ENCODE measurements at places on chromosomes 1 and 21.

DNA sequence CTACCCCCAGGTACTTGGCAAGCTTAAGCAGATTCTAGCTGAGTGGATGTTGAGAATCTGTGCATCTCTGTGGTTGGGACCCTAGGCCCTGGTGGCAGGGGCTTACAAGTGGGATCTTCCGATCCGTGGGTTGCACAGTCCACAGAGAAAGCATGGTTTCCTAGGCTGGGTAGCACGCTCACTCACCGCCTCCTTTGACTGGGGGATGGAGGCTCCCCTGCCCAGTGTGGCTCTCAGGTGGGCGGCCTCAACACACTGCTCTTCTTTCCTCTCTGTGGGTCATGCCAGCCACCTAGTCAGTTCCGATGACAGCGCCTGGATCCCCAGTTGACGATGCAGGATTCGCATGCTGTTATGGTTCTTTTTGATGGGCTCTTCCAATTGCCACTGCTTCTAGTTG is 639.5 kb upstream of the ADAMTS5 start:
- no peak for DNase-seq

DNA sequence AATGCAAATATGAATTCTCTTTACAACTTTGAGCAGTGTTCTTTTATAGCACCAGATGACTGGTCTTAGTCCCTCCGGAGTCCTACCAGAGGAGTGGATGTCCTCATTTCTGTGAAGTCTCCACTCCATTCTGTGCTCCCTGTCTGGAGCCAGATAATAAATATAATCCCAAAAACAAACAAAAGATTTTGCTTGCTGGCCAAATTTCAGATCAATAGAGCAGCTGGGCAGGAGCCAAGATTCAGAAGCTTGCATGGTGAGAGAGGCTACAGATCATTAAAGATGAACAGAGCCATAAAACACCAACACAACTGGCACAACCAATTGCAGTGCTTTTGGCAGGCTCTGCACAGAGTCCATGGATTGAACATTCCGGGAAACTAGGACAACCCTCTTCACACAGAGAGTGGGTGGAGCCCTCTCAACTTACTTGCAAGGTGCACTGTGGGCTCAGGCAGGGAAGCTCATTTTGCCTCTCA is 231.5 kb upstream of the SNX7 start:
- no peak for DNase-seq

DNA sequence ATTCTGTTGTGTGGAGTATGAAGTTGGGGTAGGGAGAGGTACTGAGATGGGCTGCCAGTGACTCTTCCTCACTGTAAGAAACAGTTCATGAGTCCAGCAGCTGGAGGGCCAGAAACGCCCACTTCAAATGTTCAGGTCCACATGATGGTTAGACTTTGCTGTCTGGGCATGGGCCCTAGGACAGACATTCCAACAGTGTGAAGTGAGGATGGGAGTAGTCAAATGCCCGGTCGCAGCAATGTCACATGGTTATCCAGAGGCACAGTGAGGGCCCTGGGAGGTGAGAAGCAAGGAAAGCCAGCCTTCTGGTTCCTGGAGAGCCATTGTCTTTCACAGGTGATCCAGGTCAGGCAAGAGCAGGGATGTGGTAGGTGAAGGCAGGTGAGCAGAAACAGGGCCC is 304.4 kb downstream of the HHAT start:
- DNase-seq, result no peak

GRCh38 chr1:186864296-186864695 is 35.5 kb downstream of the PLA2G4A start:
- no peak for DNase-seq

DNA sequence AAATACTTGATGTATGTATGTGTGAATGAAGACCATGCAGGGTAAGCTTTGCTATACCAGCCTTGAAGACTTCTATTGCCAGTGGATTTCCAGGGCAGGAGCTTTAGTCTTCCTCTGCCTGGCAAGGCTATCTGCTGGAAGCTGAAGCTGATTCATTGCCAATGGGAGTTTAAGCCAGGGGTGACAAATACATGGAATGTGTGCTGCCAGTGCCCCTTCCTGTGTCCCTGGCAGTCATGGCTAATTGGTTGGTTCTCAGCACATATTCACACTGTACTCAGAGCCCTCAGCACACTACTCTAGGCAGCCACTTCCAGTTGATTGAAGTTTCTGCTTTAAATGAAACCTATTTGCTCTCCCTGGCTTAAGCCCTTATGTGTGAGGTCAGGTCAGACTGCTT is 1.5 kb downstream of the ZSCAN20 start:
- no peak for DNase-seq

DNA sequence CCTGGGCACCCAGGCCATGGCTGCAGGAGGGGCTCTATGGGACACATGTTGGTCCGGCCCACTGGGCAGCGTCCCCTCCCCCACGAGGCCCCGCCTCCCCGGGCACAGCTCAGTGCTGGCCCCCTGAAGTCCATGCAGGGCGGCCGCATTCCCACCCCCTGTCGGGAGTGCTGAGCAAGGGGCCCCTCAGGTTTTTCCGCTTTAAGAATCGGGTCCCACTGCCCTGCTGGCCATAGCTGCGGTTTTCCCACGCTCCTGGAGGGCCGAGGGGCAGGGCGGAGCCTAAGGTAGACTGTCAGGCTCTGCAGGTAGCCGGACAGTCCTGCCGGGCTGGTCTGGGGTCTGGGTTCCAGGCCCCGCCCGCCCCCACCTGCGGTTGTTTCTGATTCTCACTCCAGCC is 43.5 kb upstream of the CCDC27 start:
- no peak for DNase-seq

DNA sequence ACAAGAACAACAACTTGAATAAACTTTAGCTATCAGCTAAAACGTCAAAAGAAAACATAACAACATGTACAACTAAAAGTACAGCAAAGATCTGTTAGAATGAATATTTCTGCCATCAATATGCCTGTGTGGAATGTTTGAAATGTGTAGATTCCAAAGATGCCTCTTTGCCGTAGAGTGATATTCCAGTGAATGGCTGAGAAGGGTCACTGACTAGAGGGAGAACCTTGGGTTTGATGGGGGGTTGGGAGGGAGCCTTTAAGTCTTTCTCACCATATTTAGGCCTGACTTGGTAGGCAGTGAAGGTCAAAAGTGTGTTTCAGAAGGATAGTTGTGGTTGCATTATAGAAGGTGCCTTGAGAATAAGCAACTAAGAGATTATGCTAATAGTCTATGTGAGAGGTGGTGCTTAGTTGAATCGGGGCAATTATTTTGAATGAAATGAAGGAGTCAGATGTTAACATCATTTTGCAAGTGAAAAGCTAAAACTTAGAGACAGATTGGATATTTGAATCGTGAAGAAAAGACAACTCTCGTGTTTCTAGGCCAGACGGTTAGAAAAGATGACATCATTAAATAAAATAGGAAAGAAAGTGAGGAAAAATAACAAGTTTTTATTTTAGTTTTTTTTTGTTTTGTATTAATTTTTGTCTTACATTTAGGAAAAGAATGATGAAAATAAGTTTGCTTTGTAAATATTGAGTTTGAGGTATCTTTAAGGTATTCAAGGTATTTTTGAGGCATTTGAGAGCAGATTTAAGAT is 53.8 kb downstream of the PLA2G4A start:
- DNase-seq, result no peak
